ENCODE measurements at places on chromosomes 11 and 22.

DNA sequence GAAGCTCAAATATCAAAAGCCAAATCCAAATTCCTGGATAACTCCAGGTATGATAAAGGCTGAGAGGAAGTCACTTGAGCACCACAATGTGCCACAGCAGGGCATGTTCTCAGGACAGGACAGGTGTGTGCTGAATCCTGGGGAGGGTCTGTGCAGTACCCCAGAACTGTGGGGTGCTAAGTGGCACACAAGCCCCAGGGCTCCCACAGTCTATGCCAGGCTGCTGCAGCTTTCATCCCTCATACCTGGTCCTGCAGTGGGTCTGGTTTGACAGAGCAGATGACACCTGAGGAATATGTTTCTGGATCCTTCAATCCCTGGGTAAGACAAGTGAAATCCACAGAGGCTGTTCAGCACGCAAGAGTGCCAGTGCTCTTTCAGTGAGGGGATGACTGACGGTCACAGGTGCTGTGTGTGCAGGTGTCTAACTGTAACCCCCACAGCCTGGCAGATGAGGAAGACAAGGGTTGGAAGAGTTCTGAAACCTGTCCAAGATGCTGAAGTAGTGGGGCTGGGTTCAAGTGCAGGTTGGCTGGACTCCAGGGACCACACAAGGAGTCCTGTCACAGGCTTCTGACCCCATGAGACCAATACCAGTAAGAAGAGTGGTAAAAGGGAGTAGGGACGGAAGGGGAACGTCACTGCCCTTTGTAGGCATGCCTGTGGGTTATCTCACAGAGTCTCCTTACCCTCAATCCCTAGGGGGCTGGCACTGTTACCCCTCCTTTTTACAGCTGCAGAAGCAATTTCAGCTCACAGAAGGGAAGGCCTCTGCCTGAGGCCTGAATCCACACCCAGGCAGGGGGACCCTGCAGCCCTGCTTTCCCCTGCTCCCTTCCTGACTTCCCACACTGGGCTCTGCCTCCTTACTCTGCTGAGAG, 14.1 kb downstream of the SERPIND1 start:
- no peak for DNase-seq

- DNase-seq, result no peak
These were observed 154.6 kb downstream of the GRIK4 start for GRCh38 chr11:120666121-120666639.

GRCh38 chr22:25564979-25565677, 653 bp downstream of the GRK3 start:
- DNase-seq, result no peak

DNA sequence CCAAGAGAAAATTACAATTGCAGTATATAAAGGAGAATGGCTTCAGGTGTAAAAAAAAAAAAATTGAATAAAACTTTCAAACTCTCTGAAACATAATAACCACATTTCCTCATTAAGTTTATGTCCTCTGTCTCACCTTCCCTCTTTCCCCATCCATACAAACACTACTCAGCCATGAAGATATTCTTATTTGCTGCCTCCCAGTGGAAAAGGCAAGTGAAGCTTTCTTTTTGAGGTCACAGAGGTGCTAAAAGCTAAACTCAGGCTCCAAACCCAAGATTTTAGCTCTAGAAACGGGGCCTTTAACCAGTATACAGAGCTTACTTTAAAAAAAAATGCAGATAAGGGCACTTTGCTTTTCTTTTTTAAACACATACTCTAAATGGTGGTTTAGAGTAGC, 1568.5 kb downstream of the FAM181B start:
- DNase-seq, result no peak

- DNase-seq, result no peak
These were observed 675.0 kb upstream of the KIRREL3 start for GRCh38 chr11:127675581-127675980.

- DNase-seq, result no peak
These were observed 104.0 kb downstream of the PDE2A start for GRCh38 chr11:72569966-72570892.

DNA sequence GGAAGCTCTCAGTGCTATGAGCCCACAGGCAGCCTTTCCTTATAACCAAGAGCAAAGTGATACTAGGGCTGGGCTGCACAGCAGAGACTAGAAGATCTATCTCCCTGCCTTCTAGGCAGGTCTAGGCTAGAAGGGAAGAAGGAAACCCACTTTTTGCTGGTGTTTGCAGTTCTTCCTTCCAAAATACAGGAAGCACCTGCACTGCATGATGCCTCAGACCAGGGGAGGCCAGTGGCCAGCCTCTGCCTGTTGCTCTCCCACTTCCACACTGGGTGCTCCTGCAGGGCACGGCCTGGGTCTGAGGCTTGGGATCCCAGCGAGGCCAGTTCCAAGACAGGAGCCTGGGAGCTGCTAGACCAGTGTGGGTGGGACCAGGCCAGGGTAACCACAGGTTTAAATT, 6.0 kb upstream of the UCP3 start:
- DNase-seq, result no peak

DNA sequence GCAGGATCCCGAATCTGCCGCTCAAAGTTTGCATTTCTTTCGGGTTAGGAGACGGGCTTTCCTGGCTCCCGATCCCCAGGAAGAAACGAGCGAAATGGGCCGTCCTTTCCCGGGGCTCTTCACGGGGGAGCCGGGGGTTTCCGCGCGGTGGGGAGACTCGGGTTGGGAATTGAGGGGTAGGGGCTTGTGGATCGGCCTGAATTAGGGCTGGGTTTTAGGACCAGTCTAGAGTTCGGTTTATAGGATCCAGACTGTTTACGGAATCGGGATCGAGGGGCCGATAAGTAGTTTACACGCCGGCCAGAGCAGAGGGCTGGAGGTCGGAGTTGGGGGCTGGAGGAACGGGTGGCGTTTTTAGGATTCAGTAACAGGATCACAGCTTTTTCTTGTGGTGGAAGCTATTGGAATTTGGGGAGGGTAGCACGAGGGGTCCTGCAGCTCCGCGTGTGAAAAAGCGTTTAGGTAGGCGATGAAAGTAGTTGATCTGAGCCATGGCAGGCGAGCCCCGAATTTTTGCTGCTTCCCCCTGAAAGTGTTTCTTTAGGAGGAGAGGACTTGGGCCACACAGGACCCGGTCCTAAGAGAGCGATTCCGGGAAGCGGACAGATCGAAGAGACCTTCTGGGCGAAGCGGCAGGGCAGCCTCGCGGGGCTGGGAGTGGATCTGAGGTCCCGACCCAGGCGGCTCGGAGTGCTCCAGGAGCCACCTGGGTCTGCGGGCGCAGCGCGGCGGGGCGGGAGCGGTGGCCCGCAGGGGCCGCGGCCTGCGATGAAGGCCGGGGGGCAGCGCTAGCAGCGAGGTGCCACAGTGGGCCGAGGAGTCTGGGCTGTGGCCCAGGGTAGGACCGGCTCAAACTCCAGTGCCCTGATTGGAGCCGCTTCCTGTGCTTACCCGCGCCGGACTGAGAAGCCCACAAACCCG, 1.6 kb downstream of the PKNOX2 start:
- DNase-seq, result no peak

GRCh38 chr11:62507125-62507422, 39.5 kb downstream of the AHNAK start:
- DNase-seq, result no peak

DNA sequence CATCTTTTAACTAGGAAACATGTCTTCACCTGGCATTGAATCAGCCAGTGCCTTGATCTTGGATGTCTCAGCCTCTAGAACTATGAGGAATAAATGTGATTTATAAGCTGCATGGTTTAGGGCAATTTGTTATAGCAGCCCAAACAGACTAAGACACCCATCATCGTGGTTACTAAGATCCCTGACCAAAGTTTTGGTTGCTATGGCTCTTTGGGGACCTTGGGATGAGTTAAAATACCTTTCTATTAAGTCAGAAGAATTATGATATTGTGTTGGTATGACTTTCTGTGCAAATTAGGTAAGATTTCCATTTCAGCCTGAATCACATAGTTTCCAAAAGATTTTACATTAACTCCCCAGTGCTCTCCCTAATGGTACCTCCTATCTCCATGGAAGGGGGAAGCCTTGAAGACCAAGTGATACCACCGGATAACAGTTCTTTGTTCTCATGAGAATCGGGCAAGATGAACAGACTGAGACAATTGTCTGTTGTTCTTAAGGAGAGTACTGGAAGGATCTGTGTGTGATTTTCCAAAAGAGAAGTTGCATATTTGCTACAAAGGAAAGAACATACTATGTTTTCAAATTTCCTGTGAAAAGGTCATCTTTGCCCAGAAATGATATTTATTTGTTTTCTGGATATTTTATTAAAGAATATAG, 60.4 kb upstream of the UBASH3B start:
- no peak for DNase-seq

DNA sequence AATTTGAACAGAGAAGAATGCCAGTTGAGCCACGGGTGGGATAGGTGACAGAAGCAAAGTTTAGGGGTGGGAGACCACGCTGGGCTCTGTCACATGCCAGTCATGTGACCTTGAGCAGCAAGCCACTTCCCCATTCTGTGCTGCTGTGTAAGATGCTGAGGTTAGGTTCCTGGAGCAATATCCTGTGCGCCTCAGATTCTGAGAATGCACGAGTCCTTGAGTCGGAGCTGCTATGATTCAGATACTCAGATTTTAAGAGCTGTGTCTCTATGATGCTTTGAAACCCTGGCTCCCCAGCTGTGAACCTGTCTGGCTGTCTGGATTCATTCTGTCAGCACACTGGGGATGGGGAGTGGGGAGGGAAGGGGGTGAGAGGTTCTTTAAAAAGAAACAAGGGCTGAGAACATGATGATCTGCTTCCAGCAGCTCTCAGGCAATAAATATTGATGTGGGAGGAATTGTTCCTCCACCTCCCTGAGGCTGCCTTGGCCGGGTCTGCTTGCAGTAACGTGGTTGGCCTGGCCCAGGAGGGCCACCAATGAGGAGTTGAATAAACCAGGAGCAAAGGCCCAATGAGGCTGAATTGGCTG, 24.0 kb downstream of the SLCO2B1 start:
- no peak for DNase-seq

GRCh38 chr11:35357923-35358322, 61.4 kb downstream of the SLC1A2 start:
- no peak for DNase-seq

- DNase-seq, result no peak
These were observed 125.2 kb downstream of the CTTN start for GRCh38 chr11:70523384-70524095.

DNA sequence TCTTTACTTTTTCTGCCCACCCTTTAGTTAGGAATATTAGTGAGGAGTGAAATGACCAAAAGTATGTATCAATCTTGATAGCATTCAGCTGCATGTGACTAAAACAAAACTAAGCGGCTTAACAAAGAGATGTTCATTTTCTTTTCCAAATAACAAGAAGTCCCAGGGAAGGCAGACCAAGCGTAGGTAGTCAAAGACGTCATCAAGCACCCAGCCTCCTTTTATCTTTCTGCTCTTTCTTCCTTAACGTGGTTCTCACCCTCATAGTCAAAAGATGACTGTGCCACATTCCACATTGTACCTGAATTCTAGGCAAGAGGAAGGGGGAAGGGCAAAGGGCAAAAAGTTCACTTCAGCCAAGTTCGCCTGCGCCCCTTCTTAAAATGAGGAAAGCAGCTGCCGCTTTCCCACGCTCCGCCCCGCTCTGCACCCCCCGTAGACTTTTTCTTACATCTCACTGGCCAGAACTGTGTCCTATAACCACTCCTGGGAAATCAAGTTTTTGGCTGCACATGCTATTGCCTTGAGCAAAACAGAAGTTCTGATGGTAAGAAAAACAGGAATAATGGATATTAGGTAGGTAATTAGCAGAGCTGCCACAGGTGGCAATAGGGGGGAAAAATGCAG, 14.6 kb upstream of the PGM2L1 start:
- DNase-seq, result no peak

DNA sequence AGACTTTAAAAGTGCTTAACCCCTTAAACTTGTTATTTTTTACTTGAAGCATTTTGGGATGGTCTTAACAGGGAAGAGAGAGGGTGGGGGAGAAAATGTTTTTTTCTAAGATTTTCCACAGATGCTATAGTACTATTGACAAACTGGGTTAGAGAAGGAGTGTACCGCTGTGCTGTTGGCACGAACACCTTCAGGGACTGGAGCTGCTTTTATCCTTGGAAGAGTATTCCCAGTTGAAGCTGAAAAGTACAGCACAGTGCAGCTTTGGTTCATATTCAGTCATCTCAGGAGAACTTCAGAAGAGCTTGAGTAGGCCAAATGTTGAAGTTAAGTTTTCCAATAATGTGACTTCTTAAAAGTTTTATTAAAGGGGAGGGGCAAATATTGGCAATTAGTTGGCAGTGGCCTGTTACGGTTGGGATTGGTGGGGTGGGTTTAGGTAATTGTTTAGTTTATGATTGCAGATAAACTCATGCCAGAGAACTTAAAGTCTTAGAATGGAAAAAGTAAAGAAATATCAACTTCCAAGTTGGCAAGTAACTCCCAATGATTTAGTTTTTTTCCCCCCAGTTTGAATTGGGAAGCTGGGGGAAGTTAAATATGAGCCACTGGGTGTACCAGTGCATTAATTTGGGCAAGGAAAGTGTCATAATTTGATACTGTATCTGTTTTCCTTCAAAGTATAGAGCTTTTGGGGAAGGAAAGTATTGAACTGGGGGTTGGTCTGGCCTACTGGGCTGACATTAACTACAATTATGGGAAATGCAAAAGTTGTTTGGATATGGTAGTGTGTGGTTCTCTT, 2.8 kb downstream of the MALAT1 start:
- DNase-seq, result peak; percentile 64

DNA sequence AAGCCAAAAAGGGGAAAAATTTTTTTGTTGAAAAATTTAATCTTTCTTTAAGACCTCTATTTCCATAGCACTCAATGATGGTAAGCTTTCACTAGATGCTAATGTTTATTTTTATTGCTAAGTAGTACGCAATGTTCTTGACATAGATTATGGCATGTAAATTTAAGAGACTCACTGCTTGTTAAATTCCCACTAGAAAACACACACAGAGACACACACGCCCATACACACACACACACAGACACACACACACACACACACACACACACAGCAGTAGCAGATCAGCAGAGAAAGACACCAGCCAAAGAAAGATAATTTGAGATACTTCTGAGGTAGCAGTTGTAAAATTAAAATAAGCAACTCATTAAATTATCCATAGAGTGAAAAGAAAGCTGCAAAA, 16.0 kb upstream of the BDNF start:
- DNase-seq, result no peak

GRCh38 chr11:8794677-8795103, 112.1 kb downstream of the RPL27A start:
- DNase-seq, result no peak

GRCh38 chr11:133198438-133198837, 333.9 kb downstream of the OPCML start:
- DNase-seq, result no peak

GRCh38 chr11:133520707-133521106, 11.6 kb downstream of the OPCML start:
- DNase-seq, result no peak

DNA sequence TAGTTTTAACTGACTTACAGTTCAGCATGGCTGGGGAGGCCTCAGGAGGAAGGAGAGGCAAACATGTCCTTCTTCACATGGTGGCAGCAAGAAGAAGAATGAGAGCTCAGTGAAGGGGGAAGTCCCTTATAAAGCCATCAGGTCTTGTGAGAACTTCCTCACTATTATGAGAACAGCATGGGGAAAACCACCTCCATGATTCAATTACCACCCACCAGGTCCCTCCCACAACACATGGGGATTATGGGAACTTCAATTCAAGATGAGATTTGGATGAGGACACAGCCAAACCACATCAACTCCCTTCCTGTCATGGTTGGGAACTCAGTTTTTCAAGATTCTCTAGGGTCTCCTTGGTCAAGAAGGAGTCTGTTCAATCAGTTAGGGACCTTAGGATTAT, 432.9 kb upstream of the CNTN5 start:
- DNase-seq, result no peak

GRCh38 chr11:68039526-68040086, 781 bp downstream of the TCIRG1 start:
- no peak for DNase-seq

Measured in NCI-H187 (cell line).